ENCODE measurements at places on chromosomes 13 and 19. TPM values are rescaled to one million over a fixed set of nuclear protein-coding genes. Genes with fewer than 3 reads are reported as not detected.

The ZNF578 gene
- 5.9 TPM for polyA plus RNA-seq

DNA sequence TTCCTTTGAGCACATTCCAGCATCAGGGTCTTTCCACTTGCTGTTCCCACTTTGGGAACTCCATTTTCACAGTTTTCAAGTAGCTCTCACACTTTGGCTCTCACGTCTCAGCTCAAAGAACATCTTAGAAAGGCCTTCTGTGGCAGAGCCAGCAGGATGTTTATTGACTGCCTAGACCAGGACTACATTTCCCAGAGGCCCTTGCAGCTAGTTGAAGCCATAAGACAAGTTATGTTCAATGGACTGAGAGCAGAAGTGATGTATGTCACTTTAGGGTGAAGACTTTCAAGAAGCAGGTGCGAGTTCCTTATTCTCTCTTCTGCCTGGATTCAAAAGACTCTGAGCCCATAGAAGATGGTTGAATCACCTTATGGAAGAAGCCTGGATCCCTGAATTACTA lies 4.3 kb upstream of the HAUS5 start:
- DNase-seq = no peak

GRCh38 chr13:91232716-91233115 lies 114.8 kb upstream of the MIR17HG start:
- no peak for DNase-seq

DNA sequence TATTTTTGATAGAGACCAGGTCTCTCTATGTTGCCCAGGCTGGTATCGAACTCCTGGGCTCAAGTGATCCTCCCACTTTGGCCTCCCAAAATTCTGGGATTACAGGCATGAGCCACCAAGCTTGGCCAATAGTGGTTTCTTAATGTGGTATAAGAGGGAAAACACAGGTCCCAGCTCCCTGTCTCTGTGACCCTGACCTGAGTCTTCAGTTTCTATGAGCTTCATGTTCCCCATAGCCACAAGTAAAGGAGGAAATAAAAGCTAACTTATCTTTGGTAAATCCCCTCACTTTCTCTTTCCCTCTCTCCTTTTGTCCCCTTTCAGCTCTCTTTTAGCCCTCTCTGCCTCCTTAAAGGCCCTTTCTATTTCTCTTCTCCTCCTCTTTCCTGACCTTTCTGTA lies 50.3 kb downstream of the ABCC4 start:
- DNase-seq = no peak

DNA sequence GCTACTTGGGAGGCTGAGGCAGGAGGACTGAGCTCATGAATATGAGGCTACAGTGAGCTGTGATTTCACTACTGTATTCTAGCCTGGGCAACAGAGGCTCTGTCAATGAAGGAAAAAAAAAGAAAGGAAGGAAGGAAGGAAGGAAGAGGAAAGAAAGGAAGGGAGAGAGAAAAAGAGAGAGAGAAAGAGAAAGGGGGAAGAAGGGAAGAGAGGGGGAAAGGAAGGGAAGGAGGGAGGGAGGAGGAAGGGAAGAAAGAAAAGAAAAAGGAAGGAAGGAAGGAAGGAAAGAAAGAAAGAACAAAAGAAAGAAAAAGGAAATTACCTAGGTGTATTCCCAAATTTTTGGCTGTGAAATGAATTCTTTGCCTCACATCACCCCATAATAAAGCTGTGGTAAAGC lies 7.2 kb upstream of the RFX2 start:
- DNase-seq = no peak
